Erythroblast (primary cell): ENCODE measurements at places on chromosomes 12 and 14.

GRCh38 chr14:32078023-32078857, 1.1 kb downstream of the ARHGAP5 start:
- peak; percentile 67 for DNase-seq

DNA sequence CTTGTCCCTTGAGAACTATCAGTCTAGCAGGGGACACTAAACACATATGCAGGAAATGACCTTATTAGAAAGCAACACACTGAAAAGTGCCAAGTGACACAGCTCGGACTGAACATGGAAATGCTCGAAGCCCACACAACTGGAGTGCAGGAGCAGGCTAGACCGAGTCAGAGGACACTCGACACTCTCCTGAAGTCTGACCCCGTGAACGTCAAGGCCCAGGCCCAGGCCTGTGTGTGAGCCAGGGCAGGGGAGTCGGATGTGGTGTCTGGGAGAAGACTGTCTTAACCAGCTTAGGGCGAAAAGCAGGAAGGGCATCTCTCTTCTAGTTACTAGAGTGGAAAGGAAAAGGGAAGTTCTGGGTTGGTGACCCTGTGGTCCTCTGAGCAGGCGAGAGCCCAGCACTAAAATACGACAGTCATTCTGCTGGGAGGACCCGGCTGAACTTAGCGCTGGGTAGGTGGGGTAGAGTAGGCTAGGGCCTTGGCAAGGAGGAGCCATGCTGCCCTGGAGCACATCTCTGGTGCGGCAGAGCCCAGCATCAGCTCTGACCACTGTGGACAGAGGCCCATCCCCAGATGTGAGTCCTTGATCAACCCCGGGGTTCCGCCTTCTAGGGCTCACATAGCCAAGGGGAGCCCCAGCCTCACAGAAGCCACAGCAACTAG, 93.0 kb downstream of the NTF3 start:
- no peak for DNase-seq

GRCh38 chr14:24337144-24337823, 2.4 kb upstream of the ADCY4 start:
- no peak for DNase-seq

GRCh38 chr12:66716522-66716921, 37.6 kb upstream of the GRIP1 start:
- DNase-seq: no peak

DNA sequence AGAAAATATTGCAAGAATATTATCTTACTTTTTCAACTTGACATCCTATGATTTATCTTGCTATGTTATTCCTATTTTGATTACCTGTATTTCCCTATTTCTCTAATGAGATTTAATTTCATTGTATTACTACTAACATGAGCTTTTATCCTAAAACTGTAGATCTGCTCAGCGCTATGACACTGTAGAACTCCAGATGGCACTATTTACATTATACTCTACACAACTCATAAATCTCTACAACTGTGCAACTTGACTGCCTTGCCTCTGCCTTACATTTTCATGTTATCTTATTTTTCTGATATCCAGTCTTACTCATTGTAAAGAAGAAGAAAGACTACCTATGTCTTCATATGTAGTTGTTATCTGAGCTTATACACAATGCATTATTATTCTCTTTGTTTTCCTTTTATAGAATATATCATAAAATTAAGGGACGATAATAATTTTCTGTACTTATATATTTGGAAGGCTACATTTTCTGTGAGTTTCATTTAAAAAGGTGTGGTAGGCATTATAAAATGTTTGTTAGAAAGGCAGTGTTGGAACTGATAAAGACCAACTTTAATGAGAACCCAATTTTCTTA, 24.1 kb downstream of the NUP37 start:
- DNase-seq: peak; percentile 31

GRCh38 chr12:109157986-109158385, 41.6 kb downstream of the ACACB start:
- no peak for DNase-seq

DNA sequence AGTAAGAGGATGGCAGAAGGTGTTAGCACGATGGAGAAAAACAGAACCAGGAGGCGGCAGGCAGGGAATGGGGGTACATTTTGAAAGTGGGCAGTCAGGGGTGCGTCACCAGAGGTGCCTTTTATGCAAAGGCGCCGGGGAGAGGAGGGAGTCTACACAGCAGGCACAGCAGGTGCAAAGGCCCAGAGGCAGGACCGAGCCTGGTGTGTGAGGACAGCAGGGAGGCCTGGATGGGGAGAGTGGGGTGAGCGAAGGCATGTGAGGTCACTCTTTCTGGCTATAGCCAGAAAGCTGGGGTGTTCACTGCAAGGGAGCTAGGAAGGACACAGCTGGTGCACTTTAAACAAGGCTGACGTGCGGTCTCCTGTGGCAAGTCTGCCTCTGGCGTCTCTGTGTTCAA, 65.0 kb downstream of the NCOR2 start:
- DNase-seq: no peak

GRCh38 chr12:27331291-27331926, 1.2 kb upstream of the BMAL2 start:
- peak; percentile 6 for DNase-seq

DNA sequence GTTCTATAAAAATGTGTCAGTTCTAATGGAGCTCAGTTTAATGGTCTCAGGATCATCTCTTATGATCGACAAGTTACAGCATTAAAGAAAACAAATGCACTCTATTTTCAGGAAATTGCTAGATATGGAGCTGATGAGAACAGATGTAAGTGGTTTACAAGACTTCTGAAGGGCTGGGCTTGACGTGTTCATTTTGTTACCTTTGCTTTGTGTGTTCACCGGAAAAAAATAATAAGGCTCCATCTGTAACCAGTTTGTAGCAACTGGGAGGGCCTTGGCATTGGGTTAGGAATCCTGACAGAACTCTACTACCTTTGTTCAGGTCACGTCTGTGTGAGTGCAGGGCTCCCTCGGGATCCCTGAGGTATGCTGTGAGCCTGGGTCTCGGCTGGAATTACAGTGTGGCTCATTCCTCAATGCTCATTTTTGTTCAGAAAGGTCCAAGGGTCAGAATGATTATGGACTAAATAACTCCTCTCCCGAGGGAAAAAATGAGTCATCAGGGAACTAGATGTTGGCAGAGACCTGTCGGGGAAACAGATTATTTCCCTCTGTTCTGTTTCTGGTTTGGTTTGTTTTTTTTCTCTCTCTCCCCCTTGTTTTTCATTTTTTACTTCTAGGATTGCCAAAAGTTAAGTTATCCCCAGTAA, 158.0 kb downstream of the SLC5A8 start:
- DNase-seq: no peak
